ENCODE measurements at places on chromosomes 1 and 21. TPM values are rescaled to one million over a fixed set of nuclear protein-coding genes. Genes with fewer than 3 reads are reported as not detected.
A peak's percentile ranks its signal among the peaks of the same experiment; 100 is the strongest.

DNA sequence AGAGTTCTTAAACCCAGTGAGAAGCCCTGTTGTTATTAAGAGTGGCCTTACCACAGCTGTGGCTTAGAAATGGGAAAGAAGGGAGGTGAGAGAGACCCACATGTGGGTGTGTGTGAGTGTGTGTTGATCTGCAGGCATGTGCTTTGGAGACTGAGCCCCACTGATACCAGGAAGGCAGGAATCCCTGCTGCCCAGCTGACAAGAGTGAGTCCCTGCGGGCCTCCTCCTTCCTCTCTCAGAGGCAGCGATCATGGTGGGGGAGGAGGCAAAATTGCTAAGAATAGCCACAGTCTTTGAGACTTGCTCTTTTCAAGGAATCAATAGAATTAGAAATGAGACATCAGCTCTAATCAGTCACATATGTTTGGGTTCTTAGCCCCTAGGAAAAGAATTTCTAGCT, 87.0 kb upstream of the WARS2 start:
- H3K27me3 ChIP-seq = no peaks in the 10 kb centered on the region
- no peak overlapping the region for H3K4me3 ChIP-seq
- no peak for DNase-seq
- no peak overlapping the region for H3K27ac ChIP-seq
- no peaks in the 10 kb centered on the region for H3K4me1 ChIP-seq

DNA sequence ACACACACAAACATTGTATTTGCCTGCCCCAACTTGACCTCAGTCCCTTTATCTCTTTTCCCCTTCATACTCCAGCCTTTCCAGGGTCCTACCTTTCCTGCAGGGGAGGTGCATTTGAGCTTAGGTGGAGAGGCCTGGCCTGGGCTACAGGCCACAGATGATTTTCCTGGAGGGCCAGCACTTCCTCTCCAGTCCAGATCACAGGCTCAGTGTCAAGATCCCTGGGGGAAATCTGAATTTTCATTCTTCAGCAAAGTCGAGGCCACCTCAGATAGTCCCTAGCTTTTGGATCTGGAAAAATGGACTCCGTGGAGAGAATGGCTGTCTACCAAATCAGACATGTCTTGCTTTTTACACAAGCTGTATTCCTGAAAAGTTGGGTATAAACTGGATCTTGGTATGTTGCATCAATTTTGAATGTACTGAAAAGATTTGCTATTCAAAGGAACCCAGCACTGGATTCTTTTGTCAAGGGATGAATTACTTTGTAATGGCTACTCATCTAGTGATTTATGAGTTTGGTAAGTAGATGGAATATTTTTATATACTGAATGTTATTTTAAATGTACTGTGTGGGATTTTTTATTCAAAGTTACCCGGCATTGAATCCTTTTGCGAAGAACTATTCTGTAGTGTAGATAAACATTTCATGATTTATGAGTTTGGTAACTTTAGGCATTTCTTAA, 78.7 kb downstream of the DDR2 start:
- H3K27me3 ChIP-seq = no peaks in the 10 kb centered on the region
- H3K4me3 ChIP-seq = no peak overlapping the region
- no peaks in the 10 kb centered on the region for H3K36me3 ChIP-seq
- DNase-seq = no peak
- H3K27ac ChIP-seq = peak overlapping the region; percentile 69
- peaks cover 16% of the 10 kb centered on the region for H3K4me1 ChIP-seq

DNA sequence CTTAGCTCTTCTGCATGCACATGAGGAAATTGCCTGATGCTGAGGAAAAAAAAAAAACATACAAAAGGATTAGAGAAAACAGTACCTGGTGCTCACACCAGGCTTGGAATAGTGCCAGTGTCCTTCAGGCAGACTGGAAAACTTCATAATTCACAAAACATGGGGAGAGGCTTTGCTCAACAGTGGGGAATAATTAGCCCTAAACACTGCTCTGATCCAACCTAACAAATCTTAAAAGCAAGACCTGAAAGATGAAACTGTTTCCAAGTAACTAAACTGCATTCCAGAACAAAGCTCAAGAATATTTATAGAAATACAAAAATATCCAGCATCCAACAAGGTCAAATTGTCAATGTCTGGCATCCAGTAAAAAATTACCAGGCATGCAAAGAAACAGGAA, 124.8 kb downstream of the AK5 start:
- no peaks in the 10 kb centered on the region for H3K4me1 ChIP-seq
- no peak overlapping the region for H3K27ac ChIP-seq
- no peaks in the 10 kb centered on the region for H3K27me3 ChIP-seq
- no peak for DNase-seq
- no peaks in the 10 kb centered on the region for H3K36me3 ChIP-seq

GRCh38 chr1:53986458-53986857, 31.5 kb downstream of the LDLRAD1 start:
- H3K27ac ChIP-seq = no peak overlapping the region
- H3K27me3 ChIP-seq = no peaks in the 10 kb centered on the region
- DNase-seq = no peak
- peaks cover 13% of the 10 kb centered on the region for H3K4me1 ChIP-seq
- no peak overlapping the region for H3K4me3 ChIP-seq

GRCh38 chr1:85700422-85700821, 7.8 kb downstream of the ZNHIT6 start:
- H3K4me1 ChIP-seq = peaks cover 4% of the 10 kb centered on the region
- no peaks in the 10 kb centered on the region for H3K27me3 ChIP-seq
- no peak for DNase-seq

DNA sequence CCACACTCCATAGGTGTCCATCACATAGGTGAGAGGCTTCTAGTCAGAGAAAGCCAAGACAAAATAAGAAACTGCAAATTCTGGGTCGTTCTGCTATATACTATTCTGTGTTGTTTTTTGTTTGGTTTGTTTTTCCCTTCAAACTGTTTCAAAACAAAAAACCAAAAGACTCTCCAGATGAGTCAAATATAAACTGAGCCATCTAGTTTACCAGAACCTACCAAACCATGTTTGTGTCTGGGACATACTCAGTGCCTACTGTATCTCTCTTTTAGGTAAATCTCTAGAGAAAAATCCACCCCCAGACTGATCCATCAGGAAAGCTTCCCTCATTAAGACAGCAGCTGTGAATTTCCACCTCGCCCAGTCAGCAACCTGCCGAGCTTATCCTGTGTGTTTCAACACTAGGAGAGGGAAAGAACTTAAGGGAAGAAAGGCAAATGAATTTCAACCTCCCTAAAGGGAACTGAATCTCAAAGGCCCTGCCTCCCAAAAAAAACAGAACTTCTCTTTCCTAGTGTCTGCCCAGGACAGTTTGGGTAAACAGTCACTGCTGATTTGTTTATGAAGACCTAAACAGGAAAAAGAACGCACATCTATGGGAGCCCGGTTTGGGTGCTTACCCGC, 17.2 kb downstream of the PPT1 start:
- H3K27ac ChIP-seq = peak overlapping the region; percentile 24
- peaks cover 17% of the 10 kb centered on the region for H3K4me1 ChIP-seq
- H3K27me3 ChIP-seq = no peaks in the 10 kb centered on the region
- H3K4me3 ChIP-seq = no peak overlapping the region
- DNase-seq = no peak

DNA sequence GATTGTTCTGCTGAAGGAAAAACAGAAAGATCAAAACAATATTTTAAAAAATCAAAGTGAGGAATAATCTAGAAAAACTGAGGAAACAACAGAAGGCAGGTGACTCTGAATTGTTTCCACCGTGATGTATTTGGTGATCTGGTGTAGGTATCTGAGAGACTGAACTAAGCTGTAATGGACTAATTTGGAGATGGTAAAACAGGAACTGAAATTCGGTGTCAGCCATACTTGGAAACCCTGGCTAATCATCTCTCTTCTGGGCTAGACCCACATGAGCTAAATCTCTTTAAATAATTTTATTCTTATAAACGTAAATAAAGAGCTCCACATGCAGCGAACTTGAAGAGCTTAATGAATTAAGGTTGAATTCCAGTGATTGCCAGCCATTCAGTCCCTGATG, 1226.1 kb downstream of the NCAM2 start:
- H3K27me3 ChIP-seq = no peaks in the 10 kb centered on the region
- H3K4me1 ChIP-seq = no peaks in the 10 kb centered on the region
- H3K36me3 ChIP-seq = no peaks in the 10 kb centered on the region
- H3K27ac ChIP-seq = no peak overlapping the region

DNA sequence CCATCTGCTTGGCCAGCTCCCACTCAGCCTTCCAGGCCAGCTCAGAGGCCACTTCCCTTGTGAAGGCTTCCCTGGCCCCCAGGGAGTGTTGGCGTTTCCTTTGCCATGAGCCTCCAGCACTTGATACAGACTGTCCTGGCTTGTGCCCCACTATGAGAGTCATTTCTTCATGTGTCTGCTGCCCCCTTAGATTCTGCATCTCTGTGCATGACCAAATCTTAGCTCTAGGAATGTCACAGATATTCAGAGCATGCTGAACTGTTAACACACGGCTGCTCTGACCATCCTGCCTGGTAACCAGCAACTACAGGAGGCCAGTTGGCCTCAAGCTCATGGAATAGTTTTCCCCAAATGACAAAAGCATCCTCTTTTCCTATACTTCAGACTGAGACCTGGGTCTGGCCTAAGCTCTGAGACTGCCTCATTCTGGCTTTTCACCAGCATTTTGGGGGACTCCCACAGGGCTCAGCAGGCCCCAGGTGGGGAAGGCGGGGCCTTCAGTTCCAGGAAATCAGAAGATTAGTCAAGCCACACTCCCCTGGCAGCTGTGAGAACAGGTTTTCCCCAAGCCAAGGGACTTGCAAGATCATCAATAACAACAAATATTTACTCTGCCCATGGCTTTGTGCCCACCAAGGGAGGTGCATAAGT, 182.6 kb upstream of the EDN2 start:
- no peak overlapping the region for H3K27ac ChIP-seq
- H3K4me3 ChIP-seq = no peak overlapping the region
- H3K27me3 ChIP-seq = no peaks in the 10 kb centered on the region

- no peaks in the 10 kb centered on the region for H3K36me3 ChIP-seq
- H3K27me3 ChIP-seq = peaks cover 6% of the 10 kb centered on the region
Observed at GRCh38 chr1:228029281-228029680, 22.5 kb downstream of the WNT3A start.

DNA sequence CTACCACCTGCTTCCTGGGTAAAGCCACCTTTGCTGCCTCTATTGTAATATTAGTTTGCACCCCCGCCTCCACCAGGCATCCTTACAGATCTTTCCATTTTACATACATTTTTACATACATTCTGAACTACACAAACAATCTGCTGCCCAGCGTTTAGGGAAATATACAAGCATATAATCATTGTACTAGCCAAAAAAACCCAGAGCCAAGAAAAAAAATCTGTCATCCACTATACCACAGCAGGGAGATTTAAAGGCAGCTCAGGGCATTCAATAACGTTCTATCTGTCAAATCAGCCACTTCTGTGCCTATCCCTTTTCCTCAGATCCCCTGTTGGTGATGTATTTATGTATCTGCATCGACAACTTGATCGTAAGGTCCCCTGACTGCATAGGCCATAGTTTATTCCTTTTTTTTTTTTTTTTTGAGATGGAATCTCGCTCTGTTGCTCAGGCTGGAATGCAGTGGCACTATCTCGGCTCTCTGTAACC, 43.0 kb downstream of the GNG12 start:
- H3K36me3 ChIP-seq = no peaks in the 10 kb centered on the region
- no peaks in the 10 kb centered on the region for H3K27me3 ChIP-seq
- H3K4me3 ChIP-seq = no peak overlapping the region
- peaks cover 57% of the 10 kb centered on the region for H3K4me1 ChIP-seq
- DNase-seq = no peak
- H3K27ac ChIP-seq = no peak overlapping the region

DNA sequence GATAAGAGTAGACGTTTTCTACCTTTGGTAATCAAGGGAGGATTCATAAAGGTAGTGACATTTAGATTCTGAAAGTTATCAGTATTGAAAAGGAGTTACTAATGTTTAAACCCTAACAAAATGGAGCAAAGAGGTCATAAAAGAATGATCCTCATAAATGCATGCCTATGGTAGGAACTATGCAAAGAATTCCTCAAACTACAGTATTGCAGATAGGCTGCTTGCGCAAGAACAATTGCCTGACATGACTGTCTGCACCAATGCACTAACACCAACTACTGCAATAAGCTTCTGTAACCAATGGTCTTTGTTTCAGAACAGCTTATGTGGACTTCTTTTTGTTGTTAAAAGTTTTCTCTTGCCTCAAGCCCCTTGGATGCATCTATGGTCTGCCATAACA, 597.3 kb upstream of the ADGRL4 start:
- DNase-seq = no peak
- H3K4me3 ChIP-seq = no peak overlapping the region
- no peaks in the 10 kb centered on the region for H3K36me3 ChIP-seq
- no peaks in the 10 kb centered on the region for H3K27me3 ChIP-seq
- no peaks in the 10 kb centered on the region for H3K4me1 ChIP-seq

DNA sequence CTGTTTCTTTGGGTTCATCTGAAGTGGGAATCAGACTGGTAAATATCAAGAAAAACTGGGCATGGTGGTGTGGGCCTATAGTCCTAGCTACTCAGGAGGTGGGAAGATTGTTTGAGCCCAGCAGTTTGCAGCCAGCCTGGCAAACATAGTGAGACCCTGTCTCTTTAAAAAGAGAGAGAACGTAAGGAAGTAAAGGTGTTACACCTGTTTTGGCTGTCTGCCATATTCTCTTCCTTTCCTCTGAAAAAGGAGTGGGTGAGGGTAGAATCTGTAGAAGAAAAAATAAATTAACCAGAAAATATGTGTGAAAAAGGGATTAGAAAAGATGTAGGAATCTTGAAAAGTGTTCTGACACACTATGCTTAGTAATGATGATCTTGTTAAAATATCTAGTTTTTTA, 20.0 kb downstream of the AHCYL1 start:
- no peak for DNase-seq
- no peak overlapping the region for H3K4me3 ChIP-seq
- no peaks in the 10 kb centered on the region for H3K27me3 ChIP-seq
- peaks cover 39% of the 10 kb centered on the region for H3K4me1 ChIP-seq
- H3K27ac ChIP-seq = peak overlapping the region; percentile 78
- H3K36me3 ChIP-seq = peaks cover 8% of the 10 kb centered on the region

DNA sequence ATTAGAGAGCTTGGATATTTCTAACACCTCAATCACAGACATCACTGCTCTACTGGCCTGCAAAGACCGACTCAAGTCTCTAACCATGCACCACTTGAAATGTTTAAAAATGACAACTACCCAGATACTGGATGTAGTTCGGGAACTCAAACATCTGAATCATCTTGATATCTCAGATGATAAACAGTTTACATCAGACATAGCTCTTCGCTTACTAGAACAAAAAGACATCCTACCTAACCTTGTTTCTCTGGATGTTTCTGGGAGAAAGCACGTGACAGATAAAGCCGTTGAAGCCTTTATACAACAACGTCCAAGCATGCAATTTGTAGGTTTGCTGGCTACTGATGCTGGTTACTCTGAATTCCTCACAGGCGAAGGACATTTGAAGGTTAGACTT, 45.1 kb downstream of the ZYG11B start:
- H3K4me3 ChIP-seq = no peak overlapping the region
- H3K27me3 ChIP-seq = no peaks in the 10 kb centered on the region
- no peak for DNase-seq
- peaks cover 24% of the 10 kb centered on the region for H3K36me3 ChIP-seq

GRCh38 chr1:205533748-205534443, 29.4 kb downstream of the CDK18 start:
- H3K36me3 ChIP-seq = no peaks in the 10 kb centered on the region
- H3K27ac ChIP-seq = no peak overlapping the region
- no peak for DNase-seq

GRCh38 chr1:154466206-154466605, 35.8 kb upstream of the TDRD10 start:
- peak overlapping the region; percentile 29 for H3K27ac ChIP-seq
- H3K36me3 ChIP-seq = peaks cover 11% of the 10 kb centered on the region
- DNase-seq = no peak
- no peaks in the 10 kb centered on the region for H3K27me3 ChIP-seq
- no peak overlapping the region for H3K4me3 ChIP-seq

Gene NID1
- 48.4 TPM for total RNA-seq

Gene GLUL
- 1,926 TPM for total RNA-seq

Gene DHCR24
- total RNA-seq = 167 TPM

Gene ASAP3
- total RNA-seq = 68.7 TPM

Gene CYP4X1
- 14.3 TPM for total RNA-seq

Gene PAPPA2
- 0.32 TPM for total RNA-seq

Gene CELA2A
- not detected for total RNA-seq

Gene KCNJ10
- total RNA-seq = not detected

Gene GART
- total RNA-seq = 87.7 TPM

Measured in suprapubic skin (tissue), 4 donors.